Liver (tissue), 10 donors: ENCODE measurements at places on chromosomes 6 and 20.

DNA sequence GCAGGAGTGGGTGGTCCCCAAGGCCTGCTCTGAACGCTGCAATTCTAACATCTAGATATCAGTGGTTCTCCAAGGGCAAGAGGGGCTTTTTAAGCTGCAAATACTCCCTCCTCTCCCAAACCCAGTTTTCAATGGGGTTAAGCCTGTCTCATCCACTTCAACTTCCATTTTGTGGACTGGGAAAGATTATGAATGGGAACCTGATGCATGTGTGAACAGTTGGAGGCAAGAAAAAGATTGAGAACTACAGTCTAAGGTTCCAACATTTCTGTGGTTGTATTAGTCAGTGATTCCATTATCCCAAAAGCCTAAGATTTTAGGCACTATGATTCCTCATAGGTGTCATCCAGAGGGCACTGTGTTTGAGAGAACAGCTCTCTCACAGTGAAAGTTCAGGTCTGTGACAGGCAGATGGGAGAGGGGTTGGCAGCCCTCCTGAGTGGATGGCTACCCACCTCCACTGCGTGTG lies 53.7 kb downstream of the HNF4A start:
- DNase-seq, result no peak

- no peak for DNase-seq
Observed at GRCh38 chr20:62694868-62695267, 13.8 kb upstream of the NTSR1 start.

GRCh38 chr6:151098166-151098565 lies 141.6 kb upstream of the AKAP12 start:
- DNase-seq, result no peak

GRCh38 chr6:7051780-7052442 lies 55.9 kb upstream of the RREB1 start:
- DNase-seq, result peak; percentile 65

GRCh38 chr6:37667050-37667814 lies 30.5 kb downstream of the MDGA1 start:
- no peak for DNase-seq

DNA sequence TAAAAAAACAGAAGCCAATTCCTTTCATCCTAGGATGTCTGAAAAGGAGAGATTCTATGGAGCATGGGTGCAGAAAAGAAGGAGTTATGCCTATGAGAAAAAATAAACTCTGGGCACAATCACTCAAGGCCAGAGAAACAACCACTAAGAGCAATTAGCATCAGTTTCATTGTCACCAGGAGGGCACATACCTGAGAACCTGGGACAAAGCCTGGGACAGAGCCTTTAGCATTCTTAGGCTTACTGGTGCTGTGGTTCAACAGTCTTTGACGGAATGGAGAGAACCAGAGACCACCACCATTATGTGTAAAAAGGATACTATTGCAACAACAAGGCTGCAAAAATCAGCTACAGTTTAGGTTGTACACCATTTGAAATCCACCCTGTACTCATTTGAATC lies 29.4 kb upstream of the BCKDHB start:
- no peak for DNase-seq

GRCh38 chr20:33521461-33521860 lies 31.6 kb downstream of the CBFA2T2 start:
- DNase-seq, result no peak
